Daoy (cell line): ENCODE measurements at places on chromosomes 5 and 9. TPM values are rescaled to one million over a fixed set of nuclear protein-coding genes. Genes with fewer than 3 reads are reported as not detected.

The HAND1 gene
- total RNA-seq: 0.69 TPM in 1 of 2 replicates, not detected in the other

DNA sequence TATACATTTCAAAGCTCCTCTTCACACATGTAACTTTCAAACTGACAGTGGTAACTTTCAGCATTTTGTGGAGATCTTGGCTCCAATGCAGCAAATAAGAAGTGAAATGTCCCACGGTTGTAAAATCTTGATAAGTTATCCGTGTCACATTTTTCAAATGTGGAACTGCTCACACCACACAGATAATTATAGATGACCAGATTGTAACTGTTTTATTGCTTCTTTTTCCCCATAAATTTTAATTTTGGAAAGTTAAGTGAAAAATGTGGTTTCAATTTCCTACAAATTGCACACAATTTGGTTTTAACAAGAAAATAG lies 347.1 kb downstream of the EBF1 start:
- no peak for DNase-seq

DNA sequence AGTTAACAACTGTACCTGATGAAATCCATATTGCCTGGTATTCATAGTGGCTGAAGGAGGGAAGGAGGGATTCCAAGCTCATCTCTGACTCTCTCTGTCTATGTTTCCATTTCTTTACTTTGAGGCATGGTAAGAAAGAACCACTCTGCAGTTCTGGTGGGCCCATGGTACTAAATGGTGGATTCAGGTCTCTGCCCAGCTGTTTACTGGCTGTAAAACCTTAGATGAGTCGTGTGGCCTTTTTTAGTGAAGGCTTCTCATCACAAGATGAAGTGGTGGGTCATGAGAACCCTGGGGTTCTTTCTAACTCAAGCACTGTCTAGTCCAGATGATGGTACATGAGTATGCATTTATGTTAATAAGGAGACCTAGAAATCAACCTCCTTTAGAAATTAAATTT lies 49.7 kb downstream of the ZNF366 start:
- no peak for DNase-seq

- no peak for DNase-seq
These were observed 43.1 kb downstream of the MARCHF6 start for GRCh38 chr5:10396552-10396951.

The DTWD2 gene
- total RNA-seq: 10.7 and 12.0 TPM in 2 replicates
